ENCODE measurements at places on chromosomes 16 and 17.

DNA sequence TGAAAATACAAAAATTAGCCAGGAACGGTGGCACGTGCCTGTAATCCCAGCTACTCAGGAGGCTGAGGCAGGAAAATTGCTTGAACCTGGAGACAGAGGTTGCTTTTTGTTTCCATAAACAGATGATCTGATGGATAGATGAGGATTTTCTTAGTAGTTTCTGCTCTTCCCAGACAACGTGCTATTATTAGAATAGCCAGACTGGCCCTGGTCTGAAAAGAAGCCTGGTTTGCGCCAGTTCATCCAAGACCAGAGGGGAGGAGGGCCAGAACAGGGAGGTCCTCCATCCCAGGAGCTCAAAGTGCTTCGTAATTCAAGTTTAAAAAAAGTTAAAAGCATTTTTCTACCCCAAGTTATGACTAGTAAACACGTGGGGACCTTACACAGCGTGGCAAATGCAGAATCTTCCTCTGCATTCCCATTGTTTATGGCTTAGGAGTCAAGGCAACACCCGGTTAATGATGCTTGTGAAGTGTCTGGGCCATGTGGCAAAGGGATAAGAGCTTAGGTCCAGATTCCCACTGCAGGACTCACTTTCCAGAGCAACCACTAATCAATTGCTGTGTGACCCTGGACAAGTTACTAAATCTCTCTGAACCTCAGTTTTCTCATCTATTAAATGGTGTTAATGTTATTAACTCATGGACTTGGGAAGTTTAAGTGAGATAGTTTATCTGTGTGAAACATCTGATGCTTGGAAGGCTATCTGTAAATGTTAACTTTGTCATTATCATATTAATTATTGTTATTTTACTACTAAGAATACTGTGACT, 205.4 kb downstream of the CCDC182 start:
- DNase-seq: no peak

DNA sequence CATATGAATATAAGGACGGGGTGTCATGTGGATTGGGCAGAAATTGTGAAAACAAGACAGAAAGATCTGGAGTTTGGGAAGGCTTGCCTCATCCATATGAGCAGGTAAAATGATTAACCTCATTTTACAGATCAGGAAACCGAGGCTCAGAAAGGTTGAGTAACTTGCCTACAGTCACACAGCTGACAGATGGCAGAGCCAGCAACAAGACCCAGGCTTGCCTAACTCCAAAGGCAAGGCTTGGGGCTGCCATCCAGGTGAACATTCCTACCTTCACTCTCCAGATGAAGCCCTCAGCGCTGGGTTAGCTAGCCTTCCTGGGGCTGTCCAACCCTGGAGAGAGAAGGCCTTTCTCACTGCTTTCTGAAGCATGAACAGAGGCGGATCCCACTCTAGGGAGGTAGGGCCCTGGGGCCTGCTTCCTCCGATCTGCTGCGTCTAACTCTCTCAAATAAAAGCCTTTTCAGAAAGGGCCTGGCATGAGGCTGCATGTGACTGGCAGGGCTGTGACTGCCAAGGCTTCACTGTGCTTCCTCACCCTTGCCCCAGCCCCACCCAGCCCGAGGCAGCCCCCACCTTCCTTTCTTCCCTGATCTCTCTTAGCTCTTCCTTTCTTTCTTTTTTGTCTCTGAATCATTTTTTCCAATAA, 107.8 kb downstream of the GNAO1 start:
- peak; percentile 6 for DNase-seq

DNA sequence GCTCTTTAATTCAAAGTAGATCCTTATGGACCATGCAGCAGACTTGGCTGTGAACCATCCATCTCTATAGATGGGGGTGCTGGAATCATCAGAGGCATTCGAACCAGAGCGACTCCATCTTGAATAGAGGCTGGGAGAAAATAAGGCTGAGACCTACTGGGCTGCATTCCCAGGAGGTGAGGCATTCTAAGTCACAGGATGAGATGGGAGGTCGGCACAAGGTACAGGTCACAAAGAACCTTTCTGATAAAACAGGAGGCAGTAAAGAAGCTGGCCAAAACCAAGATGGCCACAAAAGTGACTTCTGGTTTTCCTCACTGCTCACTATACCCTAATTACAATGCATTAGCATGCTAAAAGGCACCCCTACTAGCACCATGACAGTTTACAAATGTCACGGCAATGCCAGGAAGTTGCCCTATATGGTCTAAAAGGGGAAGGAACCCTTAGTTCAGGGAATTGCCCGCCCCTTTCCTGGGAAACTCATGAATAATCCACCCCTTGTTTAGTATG, 89.2 kb upstream of the BRD7 start:
- DNase-seq: no peak

- no peak for DNase-seq
Measured at GRCh38 chr17:72429066-72429638, 308.3 kb downstream of the SOX9 start.

GRCh38 chr16:2250652-2251295, 613 bp downstream of the ECI1 start:
- DNase-seq: no peak

DNA sequence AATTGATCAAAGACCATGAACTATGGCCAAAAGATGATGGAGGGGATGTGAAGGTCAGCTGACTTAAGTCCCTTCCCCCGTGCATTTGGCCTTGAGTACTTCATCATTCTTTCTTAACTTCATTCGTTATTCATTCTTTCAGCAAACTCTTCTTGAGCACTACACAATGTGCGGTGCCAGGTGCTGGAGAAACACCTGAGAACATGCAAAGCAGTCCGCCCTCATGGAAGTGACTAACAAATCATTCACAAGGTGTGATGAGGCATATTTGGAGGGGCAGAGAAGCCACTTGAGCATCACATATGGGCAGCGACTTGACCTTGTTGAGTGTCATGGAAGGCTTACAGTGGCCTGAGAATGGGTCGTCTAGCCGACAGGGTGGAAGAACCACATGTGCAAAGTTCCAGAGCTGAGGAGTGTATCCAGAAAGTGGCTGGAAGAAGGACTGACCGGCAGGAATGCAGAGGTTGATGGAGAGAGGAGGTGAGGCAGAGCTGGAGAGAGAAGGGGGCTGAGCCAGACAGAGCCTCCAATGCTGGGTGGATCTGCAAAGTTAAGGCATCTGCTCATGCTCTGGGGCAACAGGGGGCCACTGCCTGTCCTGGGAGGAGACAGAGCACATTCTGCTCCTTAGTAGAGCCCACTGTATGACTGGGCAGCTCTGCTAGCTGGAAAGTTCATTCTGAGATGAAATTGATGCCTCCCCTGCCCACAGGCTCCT, 25.1 kb upstream of the EIF1 start:
- DNase-seq: no peak

DNA sequence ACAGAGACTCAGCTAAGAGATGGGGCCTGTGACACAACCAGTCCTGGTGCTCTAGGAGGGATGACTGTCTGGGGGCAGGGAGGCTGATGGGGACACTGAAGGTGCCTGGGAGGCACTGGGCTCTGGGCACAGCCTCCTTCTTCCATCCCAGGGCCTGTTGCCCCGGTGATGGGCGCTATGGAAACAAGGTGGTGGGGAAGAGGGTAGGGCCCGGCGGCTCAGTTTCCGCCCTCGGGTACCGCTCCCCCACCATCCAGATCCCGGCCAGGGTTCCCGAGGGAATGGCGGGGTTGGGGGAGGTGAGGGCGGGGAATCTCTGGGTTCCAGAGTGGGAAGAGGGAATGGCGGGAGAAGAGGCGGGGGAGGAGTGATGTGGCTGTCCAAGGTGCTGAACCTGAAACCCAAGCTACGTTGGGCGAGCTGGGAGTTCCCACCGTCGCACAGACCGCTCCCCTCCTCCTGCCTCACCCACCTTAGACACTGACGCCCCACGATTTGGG, 981 bp downstream of the KCNH4 start:
- DNase-seq: no peak

DNA sequence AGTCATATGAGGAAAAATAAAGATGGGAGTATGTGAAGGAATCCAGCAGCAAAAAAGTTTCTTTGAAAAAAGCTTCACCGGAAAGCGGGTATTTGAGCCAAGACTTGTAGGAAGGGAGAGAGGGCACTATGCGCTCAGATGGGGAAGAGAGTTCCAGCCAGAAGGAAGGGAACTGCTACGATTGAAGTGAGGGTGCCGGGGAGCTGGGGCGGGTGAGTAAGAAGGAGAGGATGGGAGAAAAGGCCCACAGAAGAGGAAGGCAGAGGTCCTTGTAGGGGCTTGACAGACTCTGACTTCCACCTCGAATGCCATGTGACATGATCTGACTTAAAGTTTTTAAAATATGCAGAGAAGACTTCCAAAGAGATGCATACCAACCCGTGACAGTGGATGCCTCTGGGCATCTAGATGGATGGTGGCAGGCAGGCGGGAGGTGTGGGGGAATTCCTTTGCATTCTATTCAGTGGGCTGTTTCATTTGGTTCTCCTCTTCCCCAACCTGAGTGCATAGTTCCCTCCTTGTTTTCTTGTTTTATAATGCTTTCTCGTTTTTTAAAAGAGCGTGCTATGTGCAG, 44.9 kb downstream of the CDRT4 start:
- no peak for DNase-seq

DNA sequence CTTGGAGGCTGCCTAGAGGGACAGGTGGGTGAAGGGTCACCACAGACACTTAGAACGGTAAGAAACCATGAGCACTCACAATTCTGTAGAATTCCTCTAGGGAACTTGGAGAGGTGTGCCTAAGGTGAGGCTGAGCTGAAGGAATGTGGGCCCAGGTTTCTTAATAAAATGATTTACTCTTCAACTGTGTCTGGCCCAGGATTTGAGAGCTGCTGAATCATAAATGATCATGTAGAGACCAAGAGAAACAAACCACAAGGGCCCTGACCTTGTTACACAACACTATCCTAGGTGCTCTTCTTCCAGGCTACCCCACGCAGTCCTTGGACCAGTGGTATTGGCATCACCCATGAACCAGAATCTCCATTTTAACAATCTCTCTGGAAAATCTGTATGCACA, 27.7 kb downstream of the ZNF18 start:
- DNase-seq: no peak

- DNase-seq: peak; percentile 71
Measured at GRCh38 chr16:53509906-53510703, 7.1 kb upstream of the AKTIP start.
